ENCODE measurements at places on chromosomes 1 and 21. TPM values are rescaled to one million over a fixed set of nuclear protein-coding genes. Genes with fewer than 3 reads are reported as not detected.

DNA sequence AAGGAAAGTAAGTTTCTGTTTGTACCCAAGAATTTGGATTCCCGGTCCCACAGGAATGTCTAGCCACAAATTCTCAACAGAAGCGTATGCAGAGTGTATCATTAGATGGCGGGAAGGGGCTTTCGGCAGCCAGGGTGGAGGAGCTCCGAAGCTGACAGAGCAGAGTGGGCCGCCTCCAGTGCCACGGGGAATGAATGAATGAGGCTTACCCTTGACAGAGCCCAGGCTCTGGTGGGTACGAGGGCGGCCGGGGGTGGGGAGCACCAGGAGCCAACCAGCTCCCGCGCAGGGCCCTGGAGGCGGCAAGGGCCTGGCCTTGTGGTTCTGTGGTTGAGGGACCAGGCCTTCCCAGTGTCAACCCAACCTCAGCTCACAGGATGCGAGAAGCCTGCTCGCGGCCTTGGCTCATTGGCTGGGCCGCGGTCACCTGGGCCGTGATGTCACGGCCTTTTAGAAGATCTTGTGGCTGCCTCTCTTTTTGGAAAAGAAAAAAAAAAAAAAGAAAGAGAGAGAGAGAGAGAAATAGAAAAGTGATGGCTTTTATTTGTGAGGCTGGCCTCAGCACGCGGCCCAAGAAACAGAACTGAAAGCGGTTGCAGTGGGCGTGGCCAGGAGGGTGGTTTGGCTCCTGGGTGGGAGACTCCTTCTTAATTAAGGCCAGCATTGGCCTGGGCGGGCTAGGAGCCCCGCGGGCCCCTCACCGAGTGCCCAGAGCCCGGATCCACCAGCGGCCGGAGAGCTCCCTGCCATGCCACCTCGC lies 34.9 kb upstream of the RUNX3 start:
- H3K4me1 ChIP-seq = no peaks in the 10 kb centered on the region
- no peak overlapping the region for H3K27ac ChIP-seq
- DNase-seq = no peak
- H3K4me3 ChIP-seq = no peak overlapping the region

- no peak overlapping the region for H3K4me3 ChIP-seq
- H3K27me3 ChIP-seq = no peaks in the 10 kb centered on the region
- no peaks in the 10 kb centered on the region for H3K4me1 ChIP-seq
- no peaks in the 10 kb centered on the region for H3K36me3 ChIP-seq
- no peak overlapping the region for H3K27ac ChIP-seq
Observed at GRCh38 chr1:87950369-87950768, 621.7 kb downstream of the LMO4 start.

GRCh38 chr1:157114183-157115121 lies 14.8 kb upstream of the ETV3L start:
- peaks cover 26% of the 10 kb centered on the region for H3K27me3 ChIP-seq
- no peak for DNase-seq
- H3K4me1 ChIP-seq = no peaks in the 10 kb centered on the region
- no peak overlapping the region for H3K27ac ChIP-seq
- H3K4me3 ChIP-seq = no peak overlapping the region

Gene GNB1
- total RNA-seq = 156 TPM

DNA sequence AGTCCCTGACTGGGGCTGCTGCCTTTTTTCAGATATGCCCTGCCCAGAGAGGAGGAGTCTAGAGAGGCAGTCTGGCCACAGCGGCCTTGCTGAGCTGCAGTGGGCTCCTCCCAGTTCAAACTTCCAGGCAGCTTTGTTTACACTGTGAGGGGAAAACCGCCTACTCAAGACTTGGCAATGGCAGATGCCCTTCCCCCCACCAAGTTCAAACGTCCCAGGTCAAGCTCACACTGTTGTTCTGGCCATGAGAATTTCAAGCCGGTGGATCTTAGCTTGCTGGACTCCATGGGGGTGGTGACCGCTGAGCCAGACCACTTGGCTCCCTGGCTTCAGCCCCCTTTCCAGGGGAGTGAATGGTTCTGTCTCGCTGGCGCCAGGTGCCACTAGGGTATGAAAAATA lies 18.3 kb upstream of the C1orf53 start:
- H3K4me3 ChIP-seq = no peak overlapping the region
- no peaks in the 10 kb centered on the region for H3K27me3 ChIP-seq
- H3K27ac ChIP-seq = no peak overlapping the region
- no peaks in the 10 kb centered on the region for H3K4me1 ChIP-seq
- no peaks in the 10 kb centered on the region for H3K36me3 ChIP-seq
- no peak for DNase-seq

GRCh38 chr1:19393046-19393445 lies 80.9 kb downstream of the SLC66A1 start:
- DNase-seq = no peak
- no peaks in the 10 kb centered on the region for H3K27me3 ChIP-seq
- H3K36me3 ChIP-seq = peaks cover 5% of the 10 kb centered on the region

GRCh38 chr21:15797577-15798363 lies 68.0 kb downstream of the USP25 start:
- no peak for DNase-seq
- no peak overlapping the region for H3K27ac ChIP-seq
- H3K27me3 ChIP-seq = no peaks in the 10 kb centered on the region
- H3K36me3 ChIP-seq = no peaks in the 10 kb centered on the region
- no peaks in the 10 kb centered on the region for H3K4me1 ChIP-seq

GRCh38 chr1:87510540-87510939 lies 181.9 kb downstream of the LMO4 start:
- no peak for DNase-seq
- H3K36me3 ChIP-seq = no peaks in the 10 kb centered on the region
- no peaks in the 10 kb centered on the region for H3K27me3 ChIP-seq
- no peaks in the 10 kb centered on the region for H3K4me1 ChIP-seq
- no peak overlapping the region for H3K4me3 ChIP-seq

DNA sequence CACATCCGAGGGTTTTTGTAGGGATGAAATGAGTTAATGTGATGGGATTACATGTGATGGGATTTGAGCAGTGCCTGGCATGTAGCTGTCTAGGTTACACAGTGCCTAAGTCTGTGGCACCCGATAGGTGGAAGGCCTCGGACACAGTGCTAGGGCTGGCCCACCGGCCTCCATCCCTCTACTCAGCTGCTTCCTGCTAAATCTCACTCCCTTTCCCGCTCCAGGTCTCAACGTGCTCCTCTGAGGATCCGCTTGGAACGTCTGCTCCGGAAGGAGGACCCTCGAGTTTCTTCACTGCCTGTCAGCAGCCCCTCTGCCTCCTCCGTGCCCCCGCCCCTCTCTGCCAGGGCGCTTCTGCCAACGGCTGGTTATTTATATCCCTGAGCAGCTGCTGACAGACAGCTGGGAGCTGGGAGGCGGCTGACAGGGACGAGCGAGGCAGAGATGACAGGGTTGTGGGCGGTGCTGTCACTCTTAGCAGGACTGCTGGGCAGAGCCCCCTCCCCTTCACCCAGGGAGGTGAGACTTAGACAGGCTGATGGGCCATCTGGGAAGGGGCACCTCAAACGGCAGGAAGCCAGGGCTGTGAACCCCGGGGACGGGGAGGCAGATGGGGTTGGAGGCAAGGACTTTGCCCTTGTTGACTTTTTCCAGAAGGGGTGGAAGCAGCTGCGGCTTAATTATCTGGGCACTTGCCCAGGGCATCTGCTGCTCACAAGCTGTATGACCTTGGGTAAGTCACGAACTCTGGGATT lies 26.6 kb upstream of the LRRN2 start:
- H3K36me3 ChIP-seq = no peaks in the 10 kb centered on the region
- H3K27ac ChIP-seq = no peak overlapping the region
- H3K4me1 ChIP-seq = no peaks in the 10 kb centered on the region
- no peak for DNase-seq

- no peaks in the 10 kb centered on the region for H3K27me3 ChIP-seq
- H3K4me1 ChIP-seq = peaks cover 4% of the 10 kb centered on the region
- no peak overlapping the region for H3K27ac ChIP-seq
- H3K36me3 ChIP-seq = no peaks in the 10 kb centered on the region
- no peak overlapping the region for H3K4me3 ChIP-seq
Observed at GRCh38 chr1:101174722-101175121, 62.1 kb upstream of the S1PR1 start.

GRCh38 chr1:177270863-177271262 lies 100.1 kb downstream of the BRINP2 start:
- H3K27me3 ChIP-seq = no peaks in the 10 kb centered on the region
- H3K27ac ChIP-seq = no peak overlapping the region
- no peak overlapping the region for H3K4me3 ChIP-seq
- H3K36me3 ChIP-seq = no peaks in the 10 kb centered on the region
- DNase-seq = no peak

DNA sequence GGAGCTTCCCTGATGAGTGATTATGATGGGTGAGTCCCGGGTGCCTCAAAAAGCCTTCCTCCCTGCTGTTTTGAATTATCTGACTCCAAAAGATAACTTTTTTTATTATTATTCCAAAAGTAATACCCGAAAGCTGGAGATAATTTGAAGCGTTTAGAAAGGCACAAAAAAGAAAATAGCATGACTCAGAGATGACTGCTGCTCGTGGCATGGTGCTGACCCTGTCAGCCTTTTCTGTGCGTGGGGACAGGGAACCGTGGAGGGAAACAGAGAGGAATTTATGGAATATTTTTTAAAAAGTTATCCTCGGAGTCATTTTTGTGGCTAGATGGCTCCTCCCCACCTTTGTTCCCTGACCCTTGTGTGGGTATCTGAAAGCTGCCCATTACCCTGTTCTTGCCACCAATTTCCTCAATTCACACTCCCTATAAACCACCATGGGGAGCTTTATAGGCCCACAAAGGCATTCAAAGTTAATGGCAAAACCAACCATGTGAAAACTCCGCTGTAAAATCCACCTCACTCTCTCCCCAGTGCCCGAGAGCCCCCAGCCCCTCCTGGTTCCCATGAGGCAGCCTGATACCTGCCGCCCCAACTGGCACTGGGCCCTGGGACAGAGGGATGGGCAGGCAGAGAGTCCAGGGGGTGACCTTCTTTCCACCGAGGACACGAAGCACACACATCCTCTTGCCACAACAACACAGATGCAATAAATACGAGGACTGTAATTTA lies 37.5 kb downstream of the IGSF21 start:
- H3K36me3 ChIP-seq = no peaks in the 10 kb centered on the region
- no peaks in the 10 kb centered on the region for H3K4me1 ChIP-seq
- no peak overlapping the region for H3K4me3 ChIP-seq
- DNase-seq = no peak
- H3K27me3 ChIP-seq = peaks cover 18% of the 10 kb centered on the region
- no peak overlapping the region for H3K27ac ChIP-seq
